ENCODE measurements at places on chromosomes 7 and 10.
A peak's percentile ranks its signal among the peaks of the same experiment; 100 is the strongest.

DNA sequence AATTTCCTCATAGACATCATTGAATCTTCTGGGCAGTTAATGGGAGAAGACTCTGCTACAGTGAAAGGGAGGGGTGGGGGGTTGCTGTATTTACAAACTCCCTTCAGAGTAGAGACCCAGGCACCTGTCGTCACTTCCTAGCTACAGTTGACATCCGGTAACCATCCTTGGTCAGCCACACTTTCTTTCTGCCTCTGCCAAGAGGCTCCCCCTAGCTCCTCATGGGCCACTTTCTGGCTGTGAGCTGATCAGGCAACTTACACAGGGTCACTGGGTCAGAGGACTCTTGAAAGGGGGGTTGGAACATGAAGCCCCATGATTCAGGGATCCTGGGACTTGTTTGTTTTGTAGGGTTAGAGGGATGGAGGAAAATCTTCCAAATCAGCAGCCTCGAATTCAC is 1.2 kb downstream of the TECPR1 start:
- peak; percentile 40 for DNase-seq

- DNase-seq = no peak
Observed at GRCh38 chr7:134988161-134988560, 1.9 kb downstream of the AGBL3 start.

- DNase-seq = peak; percentile 28
Observed at GRCh38 chr7:120996333-120996987, 7.9 kb downstream of the CPED1 start.

DNA sequence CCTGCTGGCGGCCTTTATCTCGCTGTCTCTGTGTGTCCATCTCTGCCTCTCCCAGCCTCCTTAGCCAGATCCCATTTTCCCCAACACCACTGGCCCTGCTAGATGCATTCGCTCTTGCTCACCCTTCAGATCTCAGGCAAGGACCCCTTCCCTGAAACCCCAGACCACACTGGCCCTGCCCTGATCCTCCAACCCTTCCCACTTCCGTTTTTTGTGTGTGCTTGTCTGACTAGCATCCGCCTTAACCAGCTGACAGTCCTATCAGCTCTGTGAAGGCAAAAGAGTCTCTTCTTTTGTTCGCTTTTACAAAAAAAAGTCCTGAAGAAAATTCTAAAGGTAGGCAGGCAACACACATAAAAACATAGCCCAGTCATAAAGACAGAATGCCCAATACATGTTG is 28.7 kb downstream of the CHST15 start:
- no peak for DNase-seq

DNA sequence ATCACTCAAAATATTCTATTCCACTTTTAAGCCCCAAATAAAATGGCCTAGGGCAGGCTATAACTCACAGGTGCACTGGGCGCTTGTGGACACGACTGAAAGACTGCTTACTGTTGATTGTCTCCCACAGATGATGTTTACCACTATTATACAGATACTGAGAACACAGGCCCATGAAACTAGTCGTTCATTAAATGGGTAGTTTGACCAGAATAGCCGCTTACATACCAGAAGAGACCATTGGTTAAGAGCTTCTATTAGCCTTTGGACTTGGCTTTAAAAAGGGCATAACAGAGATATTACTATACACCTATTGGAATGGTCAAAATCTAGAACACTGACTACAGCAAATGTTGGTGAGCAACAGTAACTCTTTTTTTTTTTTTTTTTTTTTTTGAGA is 4.3 kb downstream of the CCDC6 start:
- no peak for DNase-seq
